ENCODE measurements at places on chromosomes 11 and 22. TPM values are rescaled to one million over a fixed set of nuclear protein-coding genes. Genes with fewer than 3 reads are reported as not detected.

Gene MPZL3
- total RNA-seq = 11.8 TPM

Gene OR5A2
- total RNA-seq = not detected

Gene CEP126
- total RNA-seq = 4.3 TPM

Gene GGTLC3
- 13.1 TPM for total RNA-seq

Gene TRPT1
- total RNA-seq = 22.4 TPM

Gene KCNJ11
- 6.3 TPM for total RNA-seq

Gene MAJIN
- not detected for total RNA-seq

Gene CATSPERZ
- not detected for total RNA-seq

Gene LIF
- total RNA-seq = 6.9 TPM

Gene ART1
- 0.29 TPM for total RNA-seq

Gene TENM4
- 4.3 TPM for total RNA-seq

Gene SESN3
- 43.5 TPM for total RNA-seq

Gene PTPRJ
- total RNA-seq = 34.9 TPM

Gene KBTBD3
- total RNA-seq = 10.8 TPM

Gene FOSL1
- total RNA-seq = 3.9 TPM

Gene MS4A14
- 10.3 TPM for total RNA-seq
